DND-41 (cell line): ENCODE measurements at places on chromosomes 5 and 9.

GRCh38 chr5:99169309-99169708, 240.5 kb upstream of the CHD1 start:
- no peak for DNase-seq

DNA sequence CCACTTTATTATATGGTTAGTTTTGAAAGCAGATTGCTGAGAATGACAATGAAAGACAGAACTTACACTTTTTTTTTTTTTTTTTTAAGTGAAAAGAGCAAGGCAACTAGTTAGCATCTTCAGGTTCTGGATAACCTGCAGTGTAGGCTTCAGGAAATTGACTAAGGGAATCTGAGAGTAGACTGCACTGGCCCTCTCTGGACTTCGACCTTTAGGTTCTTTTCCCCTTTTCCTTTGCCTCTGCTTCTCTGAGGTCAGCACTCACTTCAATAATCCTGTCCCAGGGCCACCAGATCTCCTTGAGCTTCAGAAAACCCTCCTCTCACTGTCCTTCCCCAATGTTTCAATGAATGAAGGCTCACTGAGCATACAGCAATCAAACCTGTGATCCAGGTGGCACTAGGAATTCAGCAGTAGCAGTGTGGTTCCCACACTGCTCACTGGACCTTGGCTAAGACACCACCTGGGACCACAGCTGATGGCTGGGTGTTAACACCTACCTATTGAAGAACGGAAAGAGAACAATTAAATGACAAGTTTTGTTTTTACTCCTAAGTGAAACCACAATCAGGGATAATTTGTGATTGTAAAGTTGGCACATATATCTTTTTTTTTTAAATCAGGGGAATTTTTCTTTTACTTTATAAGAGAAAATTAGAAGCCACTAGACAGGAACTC, 85.8 kb upstream of the IL6ST start:
- DNase-seq, result no peak

DNA sequence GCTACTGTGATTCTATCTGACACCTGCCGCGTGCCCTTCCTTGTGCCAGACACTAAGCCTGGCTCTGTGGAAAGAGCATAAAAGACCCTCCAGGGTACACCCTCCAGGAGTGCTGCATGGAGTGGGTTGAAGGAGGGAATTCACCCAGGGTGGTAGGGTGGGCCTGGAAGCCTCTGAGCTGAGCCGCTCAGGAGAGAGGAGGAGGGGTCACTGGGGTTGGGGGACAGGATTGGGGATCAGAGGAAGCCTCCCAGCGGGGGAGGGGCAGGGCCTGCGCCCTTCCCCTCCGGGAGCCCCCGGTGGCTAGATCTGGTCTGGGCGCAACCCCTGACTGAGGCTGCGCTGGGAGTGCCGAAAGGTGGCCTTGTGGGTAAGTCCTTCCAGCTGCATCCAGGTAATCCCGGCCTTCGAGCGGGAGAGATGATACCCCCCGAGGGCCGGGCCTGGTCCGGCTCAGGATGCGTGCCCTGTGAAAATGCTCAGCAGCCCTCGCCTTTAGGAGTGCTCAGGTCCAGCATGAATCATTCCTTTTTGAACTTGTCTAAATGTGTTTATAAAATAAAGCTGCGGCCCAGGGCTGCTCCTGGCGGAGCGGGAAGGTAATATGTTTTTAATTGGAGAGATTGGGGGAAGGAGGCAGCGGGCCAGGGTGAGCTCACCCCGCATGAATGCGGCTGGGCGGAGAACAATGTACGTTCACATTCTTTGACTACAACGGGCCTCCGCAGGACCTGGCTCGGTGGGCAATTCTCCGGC, 118.1 kb upstream of the SMIM23 start:
- DNase-seq, result no peak

DNA sequence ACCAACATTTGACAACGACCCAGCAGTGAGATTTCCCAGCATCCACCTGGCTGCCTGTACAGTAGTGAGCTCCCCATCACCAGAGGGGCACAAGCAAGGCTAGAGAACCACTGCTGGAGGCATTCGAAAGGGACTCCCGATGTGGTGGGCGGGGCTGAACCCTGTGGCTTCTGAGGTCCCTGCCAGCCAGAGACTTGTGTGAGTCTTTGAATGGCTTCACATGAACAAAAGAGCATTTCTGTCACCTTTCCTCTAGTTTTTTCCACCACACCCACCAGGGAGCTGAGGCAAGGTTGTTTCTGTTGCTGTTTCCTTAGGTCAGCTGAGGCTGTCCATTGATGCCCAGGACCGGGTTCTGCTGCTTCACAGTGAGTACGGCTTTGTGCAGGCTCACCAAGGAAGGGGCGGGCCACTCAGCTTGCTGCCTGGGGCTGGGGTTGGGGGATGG, 15.7 kb downstream of the RGS3 start:
- peak; percentile 40 for DNase-seq

DNA sequence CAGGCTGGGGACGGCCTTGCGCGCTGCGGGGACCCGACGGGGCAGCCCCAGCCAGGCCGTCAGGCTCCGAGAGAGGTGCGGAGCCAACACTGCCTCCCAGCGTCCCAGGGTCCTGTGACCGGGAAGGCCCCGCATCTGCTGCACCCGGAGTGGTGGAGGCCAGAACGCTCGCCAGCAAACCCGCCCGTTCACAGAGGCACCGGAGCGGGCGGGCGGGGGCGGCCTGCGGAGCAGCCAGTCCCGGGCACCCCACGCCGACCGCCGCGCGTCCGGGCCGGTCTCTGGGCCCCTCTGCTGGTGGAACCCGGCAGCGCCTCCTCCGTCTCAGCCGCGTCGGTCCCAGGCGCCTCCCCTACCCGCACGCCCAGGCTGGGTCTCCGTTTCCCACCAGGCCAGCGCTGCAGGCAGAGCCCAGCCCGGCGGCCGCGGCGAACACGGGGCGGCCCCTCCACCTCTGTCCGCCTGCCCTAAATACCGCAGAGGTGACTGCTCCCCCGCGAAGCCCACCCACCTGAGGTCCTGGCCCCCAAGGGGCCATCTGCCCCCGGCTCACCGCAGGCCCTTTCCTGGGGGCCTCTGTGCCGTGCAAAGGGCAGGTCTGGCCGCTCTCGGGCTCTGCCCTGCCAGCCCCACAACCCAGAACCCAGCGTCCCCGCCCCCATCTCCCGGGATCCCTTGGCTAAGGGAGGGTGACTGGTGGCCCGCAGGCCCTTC, 15.9 kb downstream of the EXD3 start:
- no peak for DNase-seq

DNA sequence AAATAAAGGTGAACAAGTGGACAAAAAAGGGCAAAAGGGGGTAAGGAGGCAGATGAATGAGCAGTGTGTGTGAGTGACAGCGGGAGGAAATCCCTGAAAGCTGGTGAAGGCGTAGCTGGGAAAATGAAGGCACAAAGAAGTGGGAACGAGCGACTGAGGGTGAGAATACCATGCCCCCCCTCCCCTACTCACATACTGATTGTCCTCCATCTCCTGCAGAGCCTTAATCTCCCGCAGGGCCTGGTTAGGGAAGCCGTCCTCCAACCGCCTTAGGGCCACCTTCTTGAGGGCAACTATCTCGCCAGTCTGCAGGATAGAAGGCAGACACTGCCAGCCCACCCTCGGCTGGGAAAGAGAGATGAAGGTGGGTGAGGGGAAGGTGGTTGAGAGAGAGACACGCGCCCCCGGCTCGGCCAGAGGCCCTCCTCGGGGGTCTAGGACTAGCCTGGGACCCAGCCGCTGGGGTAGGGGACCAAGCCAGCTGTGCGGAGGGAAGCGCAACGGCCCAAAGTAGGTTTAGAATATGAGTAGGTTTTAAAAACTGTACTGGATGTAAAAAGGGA, 522 bp downstream of the CDK20 start:
- no peak for DNase-seq

GRCh38 chr5:15899481-15899880, 280.1 kb downstream of the MARCHF11 start:
- DNase-seq, result no peak

- DNase-seq, result no peak
Observed at GRCh38 chr5:77163453-77163852, 47.0 kb upstream of the PDE8B start.

DNA sequence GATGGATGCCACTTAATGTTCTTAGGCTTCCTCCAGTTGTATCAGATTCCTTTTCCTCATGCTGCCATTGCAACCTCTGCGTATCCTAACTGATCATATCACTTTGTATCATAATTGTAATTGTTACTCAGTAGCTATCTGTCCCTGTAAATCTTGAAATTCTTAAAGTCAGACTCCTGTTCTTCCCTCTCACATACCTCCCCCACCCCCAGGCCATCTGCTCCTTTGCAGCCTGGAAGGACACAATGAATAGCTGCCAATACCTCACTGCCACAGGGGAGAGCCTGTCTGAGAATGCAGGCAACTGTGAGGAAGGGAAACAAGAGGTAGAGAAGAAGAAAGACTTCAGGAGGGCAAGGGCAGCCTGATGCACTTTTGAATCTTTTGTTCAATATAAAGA, 228.5 kb downstream of the ENC1 start:
- DNase-seq, result no peak

DNA sequence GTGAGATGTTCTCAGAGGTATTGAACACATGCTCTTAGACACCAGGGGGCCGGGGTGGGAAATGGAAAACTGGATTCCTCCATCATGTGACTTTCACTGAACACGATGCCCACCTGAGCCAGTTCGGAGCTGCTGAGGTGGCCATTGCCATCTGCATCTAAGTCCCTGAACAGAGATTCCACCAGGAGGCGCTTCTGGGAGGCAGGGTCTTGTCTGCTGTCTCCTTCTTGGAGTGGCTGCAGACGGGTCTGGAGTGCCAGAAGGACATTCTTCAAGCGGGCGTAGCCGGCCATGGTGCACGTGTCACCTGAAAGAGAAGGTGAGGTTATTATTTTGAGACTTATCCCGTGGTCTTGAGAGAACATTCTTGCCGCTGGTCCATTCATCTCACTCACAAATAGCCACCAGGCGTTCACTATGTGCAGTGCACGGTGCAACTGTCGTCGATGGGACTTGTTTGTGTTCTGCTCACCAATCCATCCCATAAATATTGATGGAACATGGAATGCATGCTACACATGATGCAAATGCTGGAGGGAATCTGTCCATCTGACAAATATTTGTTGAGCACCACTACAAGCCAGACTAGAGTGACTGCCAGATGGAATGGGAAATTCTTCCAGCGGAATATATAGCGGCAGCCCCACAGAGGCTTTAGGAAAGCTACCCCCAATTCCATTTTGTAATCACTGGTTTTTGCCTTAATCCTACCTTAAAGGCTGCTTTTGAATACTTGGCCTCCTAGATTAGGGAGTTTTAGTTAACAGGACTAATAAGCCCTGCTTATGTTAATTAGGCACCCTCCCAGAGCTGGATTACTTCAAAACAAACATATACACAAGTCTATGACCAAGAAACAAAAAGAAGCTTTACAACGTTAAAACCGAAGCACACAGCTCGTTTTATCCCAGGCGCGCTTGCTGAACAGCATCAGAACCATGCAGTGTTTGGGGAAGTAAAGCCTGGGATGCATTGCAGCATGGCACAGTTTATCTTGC, 264.8 kb downstream of the HSPA4 start:
- no peak for DNase-seq

- DNase-seq, result no peak
Observed at GRCh38 chr9:38091310-38092199, 22.5 kb upstream of the SHB start.
